ENCODE measurements at places on chromosomes 3 and 15. TPM values are rescaled to one million over a fixed set of nuclear protein-coding genes. Genes with fewer than 3 reads are reported as not detected.

Gene SPTBN5
- 0.29 TPM for total RNA-seq

Gene LINGO1
- total RNA-seq, result not detected

Gene MCTP2
- total RNA-seq, result 19.6 TPM

Gene NEK10
- total RNA-seq, result 38.5 TPM

Gene GOLGA6L6
- total RNA-seq, result not detected

Gene HIGD2B
- total RNA-seq, result not detected

Gene AGTR1
- 3.3 TPM for total RNA-seq

Gene TSC22D2
- total RNA-seq, result 11.2 TPM

Gene LZTFL1
- total RNA-seq, result 17.5 TPM

Gene GDPGP1
- 10.4 TPM for total RNA-seq

Gene GATA2
- 2.6 TPM for total RNA-seq

Gene MBD4
- 23.0 TPM for total RNA-seq

Gene NMNAT3
- 0.83 TPM for total RNA-seq

Gene RSRC1
- 36.4 TPM for total RNA-seq

Gene CKMT1B
- not detected for total RNA-seq

Gene TRH
- not detected for total RNA-seq

Gene GRAMD2A
- total RNA-seq, result 0.33 TPM

Gene ARHGAP31
- total RNA-seq, result 4.2 TPM

Gene CCR9
- total RNA-seq, result not detected

Gene ITIH1
- not detected for total RNA-seq

Gene GREM1
- total RNA-seq, result 141 TPM

Gene GOLGA8S
- total RNA-seq, result 0.15 TPM

Gene B3GALNT1
- total RNA-seq, result 16.9 TPM

Gene ITPKA
- 5.5 TPM for total RNA-seq

Gene TM4SF18
- total RNA-seq, result 0.44 TPM

Gene ZKSCAN7
- total RNA-seq, result 9.0 TPM

Gene EIF4E3
- total RNA-seq, result 1.7 TPM

Gene NCEH1
- 14.4 TPM for total RNA-seq

Gene ALDH1A2
- 2.3 TPM for total RNA-seq

Gene SEMA6D
- 6.6 TPM for total RNA-seq

Gene SLC6A1
- under 0.01 TPM for total RNA-seq

Gene PRSS50
- total RNA-seq, result not detected

Gene CKMT1A
- not detected for total RNA-seq

Gene C3orf20
- total RNA-seq, result under 0.01 TPM

Gene ARHGEF26
- total RNA-seq, result 1.6 TPM

Gene RETNLB
- total RNA-seq, result not detected

Gene PCOLCE2
- total RNA-seq, result 98.7 TPM

Gene TRAK1
- total RNA-seq, result 32.6 TPM

Gene SYNPR
- not detected for total RNA-seq

Gene SEMA3G
- total RNA-seq, result under 0.01 TPM

Gene PRKAR2A
- total RNA-seq, result 34.9 TPM

Gene CDHR4
- not detected for total RNA-seq

Gene PSTPIP1
- total RNA-seq, result 0.17 TPM

Gene NDN
- total RNA-seq, result 132 TPM

Gene PDE8A
- 25.0 TPM for total RNA-seq

Gene ILDR1
- total RNA-seq, result not detected

Gene ZCWPW2
- 1.3 TPM for total RNA-seq

Gene WNT5A
- total RNA-seq, result 3.6 TPM

Gene PP2D1
- not detected for total RNA-seq
